ENCODE measurements at places on chromosomes 7 and 10.

DNA sequence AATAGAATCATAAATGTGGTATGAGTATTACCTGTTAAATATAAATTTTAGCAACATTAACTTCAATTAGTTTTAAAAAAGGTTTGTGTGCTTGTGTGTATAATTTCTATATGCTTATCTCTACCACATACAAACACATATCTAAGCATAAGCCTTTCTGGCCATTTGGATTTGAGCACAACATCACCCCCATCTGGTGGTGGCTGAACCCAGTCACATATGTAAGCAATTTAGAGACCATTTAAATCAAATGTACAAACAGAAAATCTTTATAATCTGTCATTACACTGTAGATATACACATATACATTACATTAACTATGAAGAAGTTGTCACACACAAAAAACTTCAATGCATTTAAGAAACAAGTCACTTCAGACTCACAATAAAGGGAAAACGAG is 31.7 kb downstream of the GPR22 start:
- DNase-seq = peak; percentile 33

DNA sequence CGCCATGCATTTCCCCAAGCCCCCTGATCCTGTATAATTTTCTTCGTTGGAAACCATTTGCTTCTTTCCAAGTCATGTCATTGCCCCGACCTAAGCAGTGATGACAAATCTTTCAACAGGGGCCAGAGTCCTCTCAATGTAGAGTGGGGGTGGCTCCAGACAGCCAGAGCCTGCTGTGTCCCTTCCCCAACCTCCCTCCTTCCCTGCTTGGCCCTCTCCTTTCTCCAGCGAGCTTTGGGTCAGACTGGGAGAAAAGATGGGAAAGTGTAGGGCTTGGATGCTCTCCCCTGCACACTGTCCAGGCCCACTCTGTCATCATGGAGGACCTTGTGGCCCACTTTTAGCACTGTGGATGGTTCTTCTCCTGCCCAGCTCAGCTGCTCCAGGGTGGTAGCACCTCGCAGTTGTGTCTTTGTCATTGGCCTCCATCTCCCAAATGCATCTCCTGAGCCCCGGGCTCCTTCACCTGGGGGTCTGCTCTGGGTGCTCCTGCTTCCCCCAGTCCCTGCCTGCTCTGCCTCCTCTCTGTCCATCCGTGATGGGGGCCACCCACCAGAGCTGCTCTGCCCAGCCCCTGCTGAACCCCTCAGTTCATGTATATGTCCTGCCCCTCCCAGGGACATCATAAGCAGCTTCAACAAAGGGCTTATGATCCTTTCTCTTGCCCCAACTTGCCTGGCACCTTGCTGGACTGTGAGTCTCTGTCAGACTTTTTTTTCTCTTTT is 37.5 kb downstream of the BTBD16 start:
- no peak for DNase-seq

DNA sequence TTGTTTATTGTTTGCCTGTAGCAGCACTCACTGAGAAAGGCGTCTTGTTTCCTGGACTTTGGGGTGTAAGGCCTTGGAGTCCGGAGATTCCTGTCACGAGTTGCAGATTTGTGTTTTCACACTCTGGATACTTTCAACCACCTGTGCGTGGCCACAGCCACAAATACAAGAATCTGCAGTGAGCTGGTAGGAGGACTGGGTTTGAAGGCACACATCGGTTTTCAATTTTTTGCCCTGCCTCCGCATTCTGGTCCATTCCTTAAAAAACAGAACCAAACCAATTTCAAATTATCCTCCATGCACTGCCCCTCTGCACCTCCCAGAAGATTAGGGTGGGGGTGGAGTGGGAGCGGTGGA is 619 bp downstream of the EXOC4 start:
- DNase-seq = no peak

- no peak for DNase-seq
Measured at GRCh38 chr7:90484706-90485105, 15.3 kb downstream of the PTTG1IP2 start.

DNA sequence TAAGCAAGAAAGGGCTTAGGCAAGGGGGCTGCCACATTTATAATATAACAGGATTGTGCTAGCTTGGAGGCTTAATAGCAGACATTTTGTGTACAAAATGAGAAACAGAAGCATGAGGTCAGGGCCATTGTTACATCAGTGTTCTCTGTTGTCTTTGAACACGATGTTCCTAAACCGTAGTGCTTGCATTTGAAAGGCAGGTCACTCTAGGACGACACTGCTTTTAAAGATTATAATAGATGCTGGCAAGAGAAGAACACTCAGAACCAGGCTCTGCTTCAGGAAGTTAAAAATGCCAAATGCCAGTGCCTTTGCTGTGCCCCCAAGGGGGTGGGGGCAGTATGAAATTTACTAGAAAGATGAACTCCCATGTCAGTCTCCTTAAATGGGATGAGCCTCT is 91.1 kb downstream of the SORCS3 start:
- DNase-seq = no peak

- no peak for DNase-seq
Measured at GRCh38 chr7:158017111-158018097, 570.2 kb downstream of the PTPRN2 start.

GRCh38 chr7:55024776-55025175 is 6.0 kb downstream of the EGFR start:
- DNase-seq = no peak

DNA sequence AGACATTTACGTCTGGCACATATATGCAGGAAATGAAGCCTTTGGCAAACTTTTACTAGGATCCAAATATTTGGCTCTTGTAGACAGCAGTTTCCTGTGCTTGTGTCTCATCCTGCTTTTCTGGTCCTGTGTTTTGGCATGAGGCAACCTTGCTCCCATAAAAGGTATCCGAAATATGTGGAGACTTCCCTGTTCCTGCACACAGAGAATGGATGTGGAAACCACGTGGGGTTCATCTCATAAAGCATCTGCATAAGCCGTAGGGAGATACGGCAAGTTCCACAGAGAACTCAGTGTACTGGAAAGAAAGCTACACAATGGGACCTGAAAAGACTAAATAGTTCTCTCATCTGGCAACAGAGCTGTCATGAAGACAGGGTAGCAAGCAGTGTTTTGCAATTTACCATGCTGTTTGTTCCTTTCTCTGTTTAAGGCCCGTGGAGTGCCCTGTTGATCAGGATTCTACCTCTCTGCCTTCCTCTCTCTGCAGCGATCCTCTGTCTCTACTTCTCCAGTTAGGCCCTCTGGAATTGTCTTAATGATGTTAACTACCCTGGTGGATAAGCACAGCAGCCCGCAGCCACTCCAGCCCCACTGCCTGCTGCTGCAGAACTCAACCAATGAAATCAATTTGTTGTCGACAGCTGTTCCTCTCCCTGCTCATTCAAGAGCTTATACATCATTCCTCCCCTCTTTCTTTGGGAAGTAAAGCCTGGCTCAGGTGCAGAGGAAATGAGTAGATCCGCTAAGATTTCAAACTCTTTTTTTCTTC is 293.6 kb downstream of the CSTF2T start:
- DNase-seq = no peak

DNA sequence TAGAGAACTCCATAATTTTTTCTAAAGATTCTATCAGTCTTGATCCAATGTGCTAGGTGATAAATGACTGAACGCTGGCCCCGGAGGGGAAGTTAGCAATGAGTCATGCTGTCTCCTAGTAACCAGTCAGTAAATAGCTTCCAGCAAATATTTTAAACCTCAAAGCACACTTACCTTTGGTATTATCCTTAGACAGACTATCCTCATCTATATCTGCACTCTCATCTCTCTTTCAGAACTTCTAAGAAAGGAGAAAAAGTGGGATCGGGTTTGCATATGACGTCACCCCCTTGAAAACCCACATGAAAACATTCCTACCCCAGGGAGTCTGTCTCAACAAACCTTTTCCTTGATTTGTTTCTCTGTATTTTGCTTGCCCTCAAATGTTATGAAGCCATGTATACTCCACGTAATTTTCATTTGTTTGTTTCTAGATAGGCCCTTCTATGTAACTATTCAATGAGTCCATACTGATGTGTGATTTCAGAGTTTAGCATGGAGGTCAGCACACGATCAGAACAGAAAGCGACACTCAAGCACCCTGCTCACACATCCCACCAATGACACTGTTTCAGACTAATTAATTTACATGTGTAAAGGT is 174.9 kb upstream of the NRP1 start:
- DNase-seq = peak; percentile 70

- no peak for DNase-seq
Measured at GRCh38 chr7:148540041-148540738, 50.4 kb upstream of the C7orf33 start.

DNA sequence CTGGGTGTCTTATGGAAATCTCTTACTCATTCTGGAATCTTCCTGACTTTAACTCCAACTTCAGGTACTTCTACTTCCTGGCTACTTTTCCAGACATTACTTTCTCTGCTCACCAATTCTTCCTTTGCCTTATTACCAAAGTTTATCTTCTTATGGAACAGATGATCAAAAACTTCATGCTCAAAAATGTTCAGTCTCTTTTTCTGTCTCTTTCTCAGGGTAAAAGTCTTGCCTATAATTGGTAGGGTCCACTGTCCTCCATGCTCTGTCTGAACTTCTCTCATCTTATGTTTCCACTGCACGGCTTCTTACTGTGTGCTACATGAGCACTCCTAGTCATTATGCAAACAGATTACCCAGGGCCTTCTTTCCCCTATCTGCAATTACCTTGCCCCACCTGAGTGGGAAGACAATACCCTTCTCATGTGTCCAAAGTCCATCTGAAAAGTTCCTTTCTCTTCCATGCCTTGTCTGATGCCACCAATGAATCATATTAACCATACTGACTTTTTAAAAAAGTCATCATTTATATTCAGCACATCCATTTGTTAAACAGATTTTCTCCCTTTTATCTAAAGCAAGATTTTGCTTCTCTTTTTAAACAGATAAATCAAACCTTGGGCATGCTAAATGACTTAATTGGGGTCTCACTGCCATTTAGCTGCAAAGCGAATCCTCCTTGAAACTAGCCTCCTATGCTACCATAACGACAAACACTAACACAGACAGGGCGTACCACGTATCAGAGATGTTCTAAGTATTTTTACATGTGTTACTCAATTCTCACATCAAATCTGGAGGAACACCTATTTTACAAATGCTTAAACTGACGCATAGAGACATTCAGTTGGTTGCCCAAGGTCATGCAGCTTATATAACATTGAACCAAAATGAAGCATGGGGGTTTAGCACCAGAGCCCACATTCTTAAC is 48.8 kb downstream of the SEMA3C start:
- DNase-seq = no peak

DNA sequence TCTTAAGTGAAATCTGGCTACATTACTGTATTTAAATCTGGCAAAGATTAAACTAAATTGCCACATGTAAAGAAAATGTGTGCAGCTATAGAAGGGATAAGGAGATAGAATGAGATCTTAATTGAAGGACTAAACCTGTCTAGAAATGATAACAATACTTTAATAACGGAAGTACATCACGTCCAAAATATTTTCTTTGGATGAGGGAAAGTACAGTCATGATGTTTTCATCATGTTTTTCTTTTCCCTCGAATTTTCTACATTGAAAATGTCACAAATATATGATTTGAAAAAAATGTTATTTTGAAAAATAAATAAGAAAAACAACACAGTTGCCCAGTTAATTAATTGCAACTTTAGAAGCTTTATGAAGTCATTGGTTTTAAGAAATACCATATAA is 143.9 kb downstream of the ETV1 start:
- no peak for DNase-seq

DNA sequence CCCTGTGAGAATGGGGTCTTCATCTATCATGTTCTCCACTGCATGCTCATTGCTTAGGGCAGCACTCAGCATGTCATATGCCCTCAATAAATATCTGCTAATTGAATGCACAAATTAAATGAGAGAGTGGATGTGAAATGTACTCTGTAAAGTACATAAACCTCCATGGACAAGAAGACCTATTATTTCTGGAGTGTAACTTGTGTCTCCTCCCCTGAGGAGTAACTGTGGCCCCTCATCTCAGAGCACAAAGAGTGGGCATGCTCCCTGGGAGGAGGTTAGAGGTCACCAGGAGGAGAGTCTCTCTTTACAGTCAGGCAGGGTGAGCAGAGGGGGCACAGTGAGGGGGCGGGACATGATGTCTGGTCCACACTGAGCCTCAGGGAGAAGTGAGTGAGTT is 313.6 kb upstream of the PODXL start:
- DNase-seq = no peak

- DNase-seq = no peak
Measured at GRCh38 chr7:416761-417624, 102.7 kb downstream of the PDGFA start.

DNA sequence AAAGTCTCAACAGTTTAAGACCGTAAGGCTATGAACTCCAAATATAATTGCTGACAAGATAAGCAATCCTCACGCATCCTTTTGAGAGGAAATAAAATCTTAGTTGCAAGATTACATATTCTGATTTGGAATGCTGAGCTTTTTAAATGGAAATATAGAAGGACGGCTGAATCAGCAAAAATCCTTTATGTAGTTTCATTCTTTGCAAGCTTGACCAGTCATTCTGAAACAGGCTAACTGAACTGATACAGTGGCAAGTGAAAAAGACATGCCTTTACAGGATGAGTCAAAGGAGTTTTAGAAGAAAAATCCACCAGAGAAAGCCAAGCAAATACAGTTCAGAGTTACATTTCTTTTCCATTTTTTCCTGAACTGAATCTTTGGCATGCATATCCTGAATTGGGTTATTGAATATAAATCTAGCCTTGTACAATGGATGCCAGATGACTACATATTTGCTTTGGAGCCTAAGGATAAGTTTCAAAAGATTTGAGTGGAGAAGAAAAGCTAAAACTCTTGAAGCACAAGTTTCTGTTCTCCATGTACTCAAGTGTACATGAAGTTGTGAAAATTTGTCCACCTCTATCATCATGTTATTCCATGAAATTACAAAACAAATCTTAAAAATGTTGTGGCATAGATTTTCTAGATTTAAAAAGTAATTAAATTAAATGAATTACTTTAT is 4.4 kb downstream of the VIM start:
- no peak for DNase-seq

GRCh38 chr10:69446229-69446628 is 5.0 kb upstream of the TSPAN15 start:
- no peak for DNase-seq

DNA sequence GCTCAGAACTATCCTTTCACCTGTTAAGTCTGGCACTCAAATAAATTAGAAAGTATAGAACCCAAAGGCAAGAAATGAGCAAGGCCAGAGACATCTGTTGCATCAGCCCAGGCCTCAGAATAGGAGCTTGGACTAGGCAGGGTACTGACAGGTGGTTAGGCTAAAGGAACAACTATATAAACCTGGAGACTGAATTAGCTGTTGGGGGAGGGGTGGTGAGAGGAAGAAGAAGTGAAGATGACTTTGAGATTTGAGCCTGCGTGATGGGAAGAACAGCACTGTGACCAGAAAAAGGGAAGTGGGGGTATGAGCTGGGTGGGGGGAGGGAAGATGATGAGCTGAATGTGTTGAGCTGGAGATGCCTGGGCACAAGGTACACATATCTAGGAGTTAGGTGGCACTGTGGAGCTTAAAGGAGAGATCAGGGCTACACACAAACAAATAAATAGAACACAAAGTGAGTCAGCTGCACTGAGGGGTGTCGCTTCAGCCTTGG is 244.7 kb downstream of the PTEN start:
- DNase-seq = no peak

- DNase-seq = no peak
Measured at GRCh38 chr10:75441196-75441595, 9.8 kb downstream of the LRMDA start.

GRCh38 chr10:112716924-112717413 is 233.1 kb upstream of the TCF7L2 start:
- no peak for DNase-seq
